ENCODE measurements at places on chromosomes 5 and 9.

- H3K4me1 ChIP-seq, result no peaks in the 10 kb centered on the region
- no peak overlapping the region for H3K27ac ChIP-seq
- DNase-seq, result no peak
- no peak overlapping the region for H3K4me3 ChIP-seq
- no peaks in the 10 kb centered on the region for H3K27me3 ChIP-seq
Observed at GRCh38 chr5:169933127-169933526, 47.2 kb downstream of the INSYN2B start.

DNA sequence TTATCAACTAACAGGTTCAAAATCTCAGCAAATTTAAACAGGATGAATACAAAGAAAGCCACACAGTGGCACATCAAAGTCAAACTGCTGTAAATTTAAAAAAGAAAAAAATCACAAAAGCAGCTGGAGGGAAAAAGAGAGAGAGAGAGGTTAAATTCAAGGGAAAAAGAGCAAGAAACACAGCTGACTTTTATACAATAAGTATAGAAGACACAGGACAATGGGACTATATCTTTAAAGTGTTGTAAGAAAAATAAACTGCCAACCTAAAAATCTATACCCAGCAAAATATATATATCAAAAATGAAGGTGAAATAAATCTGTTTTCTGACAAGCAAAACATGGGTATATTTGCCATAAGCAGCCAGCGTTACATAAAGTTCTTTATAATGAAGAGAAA is 261.5 kb downstream of the TLE1 start:
- no peaks in the 10 kb centered on the region for H3K36me3 ChIP-seq

GRCh38 chr5:169703813-169704212 is 66.7 kb downstream of the DOCK2 start:
- no peaks in the 10 kb centered on the region for H3K36me3 ChIP-seq
- no peak for DNase-seq
- H3K4me3 ChIP-seq, result no peak overlapping the region
- no peak overlapping the region for H3K27ac ChIP-seq

DNA sequence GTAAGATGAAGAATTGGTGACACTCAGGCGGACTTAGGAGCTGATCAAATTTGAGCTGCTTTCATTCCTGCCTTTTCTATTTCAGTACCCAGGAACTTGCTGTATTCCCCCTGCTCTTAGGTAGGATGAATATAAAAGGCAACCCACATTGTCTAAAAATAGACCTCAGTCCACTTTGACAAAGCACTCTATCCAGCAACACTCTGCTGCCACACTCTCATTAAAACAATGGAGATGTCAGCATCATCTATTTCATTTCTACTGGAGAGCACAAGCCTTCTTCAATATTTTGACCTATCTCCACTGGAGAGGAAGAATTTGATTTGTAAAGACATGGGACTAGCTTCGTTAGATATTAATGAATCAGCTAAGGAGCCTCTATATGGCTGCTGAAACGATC is 468.4 kb downstream of the PTPRD start:
- DNase-seq, result no peak
- H3K27me3 ChIP-seq, result no peaks in the 10 kb centered on the region
- H3K4me1 ChIP-seq, result no peaks in the 10 kb centered on the region
- no peak overlapping the region for H3K4me3 ChIP-seq
- H3K36me3 ChIP-seq, result no peaks in the 10 kb centered on the region
